ENCODE measurements at places on chromosomes 11 and 22.

GRCh38 chr11:15667127-15667725, 552.5 kb downstream of the INSC start:
- DNase-seq, result no peak

DNA sequence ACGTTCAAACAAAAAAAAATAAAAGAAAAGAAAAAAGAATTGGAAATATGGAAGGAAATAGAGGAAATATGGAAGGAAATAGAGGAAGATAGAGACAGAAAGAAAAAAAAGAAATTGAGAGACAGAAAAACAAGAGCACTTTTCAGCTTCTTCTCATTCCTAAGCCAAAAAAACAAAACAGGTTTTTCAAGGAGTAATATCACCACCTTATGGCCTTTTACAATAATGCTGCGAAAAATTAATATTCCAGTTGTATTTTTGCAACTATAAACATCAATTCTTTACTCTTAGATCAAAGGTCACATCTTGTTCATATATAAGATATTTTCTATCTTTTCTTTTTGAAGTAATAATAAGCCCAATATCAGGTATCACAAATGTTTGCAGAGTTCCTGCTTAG, 328.3 kb downstream of the FAT3 start:
- DNase-seq, result no peak

GRCh38 chr11:120383518-120384155, 47.4 kb downstream of the ARHGEF12 start:
- DNase-seq, result no peak

DNA sequence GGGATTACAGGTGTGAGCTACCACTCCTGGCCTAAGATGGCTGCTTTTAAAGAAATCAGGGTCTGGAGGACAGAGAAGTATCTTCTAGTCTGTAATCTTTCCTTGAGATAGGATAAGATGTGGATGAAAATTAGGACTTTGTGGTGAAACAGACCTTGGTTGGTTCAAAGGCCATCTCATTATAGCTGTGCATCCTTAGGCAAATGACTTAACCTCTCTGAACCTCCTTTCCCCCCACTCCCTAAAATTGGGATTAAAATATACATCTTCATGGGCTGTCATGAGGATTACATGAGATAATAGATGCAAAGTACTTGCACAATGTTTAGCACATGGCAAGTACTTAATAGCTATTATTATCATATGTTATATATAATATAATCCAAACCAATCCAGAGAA, 10.8 kb upstream of the E2F8 start:
- DNase-seq, result no peak

GRCh38 chr11:66242095-66242765, 26.2 kb upstream of the RAB1B start:
- no peak for DNase-seq

- DNase-seq, result no peak
Observed at GRCh38 chr11:103529181-103529684, 420.0 kb downstream of the DYNC2H1 start.

DNA sequence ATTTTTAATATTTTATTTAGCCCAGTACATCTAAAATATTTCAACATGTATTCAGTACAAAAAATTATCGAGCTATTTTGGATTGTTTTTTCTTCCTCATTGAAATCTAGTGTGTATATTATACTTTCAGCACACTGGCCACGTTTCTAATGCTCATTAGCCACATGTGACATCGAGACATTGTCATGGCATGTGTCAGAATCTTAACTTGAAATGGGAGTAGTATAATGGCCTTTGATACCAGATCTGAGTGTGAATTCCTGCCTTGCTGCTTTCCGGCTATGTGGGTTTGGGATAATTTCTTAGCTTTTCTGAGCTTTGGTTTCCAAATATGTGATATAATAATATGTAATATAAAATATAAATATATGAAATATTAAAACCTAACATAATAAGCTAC, 54.3 kb downstream of the BCL2L13 start:
- no peak for DNase-seq

- DNase-seq, result peak; percentile 51
Observed at GRCh38 chr22:35842954-35843353, 125.3 kb downstream of the APOL5 start.

DNA sequence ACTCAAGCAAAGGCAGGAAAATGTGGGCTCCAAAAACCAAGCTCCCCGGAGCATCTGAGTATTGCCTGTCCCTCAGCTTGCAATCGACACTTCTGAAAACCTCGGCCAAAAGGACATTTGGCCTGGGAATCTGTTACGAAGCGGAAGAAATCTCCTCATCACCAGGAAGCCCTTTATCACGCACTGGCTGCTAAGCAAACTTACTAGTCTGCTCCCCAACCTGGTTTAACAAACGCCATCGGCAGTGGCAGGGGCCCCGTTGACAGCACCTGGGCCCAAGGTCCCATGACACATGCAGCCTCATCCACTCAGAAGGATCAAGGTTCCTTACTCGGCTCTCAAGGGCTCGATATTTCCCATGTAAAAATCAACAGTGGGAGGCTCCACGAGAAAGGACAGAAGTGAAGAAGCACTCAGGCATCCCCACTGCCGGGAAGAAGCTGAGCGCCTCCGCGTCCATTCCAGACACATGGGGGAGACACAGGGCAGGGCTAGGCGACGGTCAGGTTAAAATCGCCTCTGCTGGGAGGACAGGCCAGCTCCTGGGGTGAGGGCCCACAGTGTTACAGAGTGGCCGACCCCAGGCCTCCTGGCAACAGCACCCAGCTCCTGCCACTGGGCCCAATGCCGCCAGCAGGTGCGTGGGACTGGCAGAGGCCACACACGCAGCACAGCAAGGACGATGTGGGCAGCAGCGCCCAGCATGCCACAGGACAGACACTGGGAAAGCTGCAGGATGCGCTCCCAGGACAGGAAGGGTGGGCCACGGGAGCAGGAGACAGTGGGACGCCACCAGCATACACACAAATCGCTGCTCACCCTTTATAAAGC, 27.1 kb downstream of the BRD1 start:
- DNase-seq, result no peak

Measured in HAP-1 (cell line).